ENCODE measurements at places on chromosomes 12 and 14. TPM values are rescaled to one million over a fixed set of nuclear protein-coding genes. Genes with fewer than 3 reads are reported as not detected.

GPHB5 gene
- not detected for total RNA-seq

GRCh38 chr12:96239711-96240635 lies 45.8 kb downstream of the ELK3 start:
- no peaks in the 10 kb centered on the region for H3K27me3 ChIP-seq
- no peak for DNase-seq
- no peaks in the 10 kb centered on the region for H3K36me3 ChIP-seq
- peaks cover 8% of the 10 kb centered on the region for H3K4me1 ChIP-seq

DNA sequence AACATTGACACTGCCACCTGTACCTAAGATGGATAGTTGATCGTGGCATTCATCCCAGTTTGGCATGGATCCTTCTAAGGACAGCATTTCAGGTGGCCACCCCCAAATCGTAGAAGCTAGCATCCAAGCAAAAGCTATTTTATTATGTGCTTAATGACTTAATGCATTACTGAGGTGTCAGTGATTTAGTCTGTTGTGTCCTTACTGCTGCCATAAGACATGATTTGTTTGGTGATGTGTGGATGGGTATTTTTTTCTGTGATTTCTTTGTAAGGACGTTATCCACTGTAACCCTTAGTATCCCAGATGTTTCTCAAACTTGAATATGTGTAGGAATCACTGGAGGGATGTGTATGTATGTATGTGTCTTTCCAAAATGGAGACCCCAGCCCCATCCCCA lies 81.2 kb upstream of the EVL start:
- peaks cover 18% of the 10 kb centered on the region for H3K4me1 ChIP-seq
- H3K36me3 ChIP-seq: peaks cover 8% of the 10 kb centered on the region
- H3K27ac ChIP-seq: no peak overlapping the region
- H3K4me3 ChIP-seq: no peak overlapping the region
- DNase-seq: no peak

C1QL4 gene
- total RNA-seq: 0.63 TPM

DNA sequence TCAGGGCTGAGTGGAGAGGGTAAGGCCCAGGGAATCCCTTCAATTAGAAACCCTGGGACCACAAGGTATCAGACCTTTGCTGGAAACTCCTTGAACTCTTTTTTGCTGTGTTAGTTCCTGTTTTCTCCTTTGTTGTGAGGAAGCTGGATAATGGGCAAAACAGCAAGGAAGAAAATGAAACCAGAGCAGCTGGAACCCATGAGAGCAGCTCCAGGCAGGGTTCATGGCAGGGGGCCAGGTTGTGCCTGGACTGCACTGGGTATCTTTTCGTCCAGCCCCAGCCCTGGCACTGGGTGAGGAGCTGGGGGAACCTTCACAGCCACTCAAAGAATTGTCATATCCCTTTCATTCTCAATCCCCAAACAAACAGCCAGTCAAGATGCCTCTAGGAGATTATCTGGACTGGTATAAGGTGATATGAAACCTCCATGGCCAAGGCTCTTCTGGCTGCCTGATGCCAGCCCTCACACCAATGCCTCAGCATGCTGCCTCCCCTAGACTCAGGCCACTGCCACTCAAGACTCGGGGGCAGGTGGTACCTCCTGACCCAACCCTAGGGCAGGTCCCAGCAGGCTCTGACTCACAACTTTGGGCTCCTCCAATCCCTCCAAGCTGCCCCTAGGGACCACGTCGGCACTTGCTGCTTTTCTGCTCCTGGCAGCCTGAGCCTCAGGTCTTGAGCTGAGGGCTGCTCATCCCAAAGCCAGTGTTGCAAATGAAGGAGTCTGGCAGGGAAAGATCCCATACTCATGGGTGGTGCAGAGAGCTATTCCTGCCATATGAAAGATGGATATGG lies 16.5 kb downstream of the FAM186B start:
- peaks cover 5% of the 10 kb centered on the region for H3K4me1 ChIP-seq
- no peak overlapping the region for H3K4me3 ChIP-seq
- peaks cover 1% of the 10 kb centered on the region for H3K36me3 ChIP-seq
- no peaks in the 10 kb centered on the region for H3K27me3 ChIP-seq
- no peak overlapping the region for H3K27ac ChIP-seq

DNA sequence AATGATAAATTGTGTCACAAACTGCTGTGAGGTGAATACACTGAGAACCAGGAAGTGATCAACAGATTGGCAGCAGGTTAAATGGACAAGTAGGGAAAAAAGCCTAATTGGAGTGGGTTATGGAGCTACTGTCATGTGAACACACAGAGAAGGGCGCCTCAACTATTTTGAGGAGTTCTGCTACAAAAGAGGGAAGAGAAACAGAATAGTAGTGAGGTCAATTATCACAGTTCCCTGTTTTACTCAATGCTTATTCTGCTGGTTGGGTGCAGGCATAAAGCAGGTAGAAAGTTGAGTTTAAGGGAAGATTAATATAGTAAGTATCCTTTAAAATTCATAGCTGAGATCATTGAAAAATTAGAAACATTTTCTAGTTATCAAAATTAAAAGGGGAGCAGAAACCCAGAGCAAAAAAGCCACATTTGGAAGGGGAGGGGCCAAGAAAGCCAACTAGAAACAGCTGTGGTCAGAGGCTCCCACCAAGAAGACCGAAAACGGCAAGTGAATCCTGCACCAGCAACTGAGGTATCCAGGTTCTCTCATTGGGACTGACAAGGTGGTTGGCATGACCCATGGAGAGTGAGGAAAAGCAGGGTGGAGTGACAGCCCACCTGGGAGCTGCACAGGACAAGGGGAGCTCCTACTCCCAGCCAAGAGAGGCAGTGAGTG lies 105.7 kb downstream of the ZC3H14 start:
- H3K4me1 ChIP-seq: no peaks in the 10 kb centered on the region
- H3K4me3 ChIP-seq: no peak overlapping the region
- peaks cover 3% of the 10 kb centered on the region for H3K36me3 ChIP-seq
- no peak overlapping the region for H3K27ac ChIP-seq
- no peak for DNase-seq
- no peaks in the 10 kb centered on the region for H3K27me3 ChIP-seq

DNA sequence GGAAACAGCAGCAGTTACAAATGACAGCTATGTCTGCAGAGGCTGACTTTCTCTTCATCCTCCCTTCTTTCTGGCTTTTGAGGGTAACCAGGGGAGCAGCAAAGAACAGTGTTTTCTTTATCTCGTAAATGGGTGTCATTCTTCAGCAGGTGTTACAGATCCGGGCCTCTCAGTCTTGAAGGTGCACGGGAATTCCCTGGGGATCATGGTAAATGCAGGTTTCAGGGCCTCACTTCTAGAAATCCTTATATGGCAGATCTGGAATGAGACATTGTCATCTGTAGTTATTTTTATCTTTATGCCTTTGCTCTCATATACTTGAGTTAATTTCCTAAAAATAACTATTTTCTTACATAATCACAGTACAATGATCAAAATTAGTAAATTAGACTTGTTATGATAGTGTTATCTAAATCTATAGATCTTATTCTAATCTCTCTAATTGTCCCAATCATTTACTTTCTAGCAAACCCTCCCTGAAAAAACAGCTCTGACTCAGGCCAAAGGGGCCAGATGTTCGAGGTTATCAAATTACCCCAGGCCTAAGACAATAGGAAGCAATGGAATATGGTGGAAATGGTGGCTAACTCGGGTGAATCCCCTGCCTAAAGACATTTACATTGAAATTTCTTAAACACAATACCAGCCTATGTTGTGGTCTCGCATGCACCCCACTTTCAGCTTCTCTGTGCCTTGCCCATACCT lies 145.0 kb downstream of the CAND1 start:
- H3K4me3 ChIP-seq: no peak overlapping the region
- no peaks in the 10 kb centered on the region for H3K36me3 ChIP-seq
- no peak for DNase-seq
- H3K4me1 ChIP-seq: peaks cover 16% of the 10 kb centered on the region
- H3K27me3 ChIP-seq: no peaks in the 10 kb centered on the region
- H3K27ac ChIP-seq: no peak overlapping the region

- peaks cover 7% of the 10 kb centered on the region for H3K36me3 ChIP-seq
- H3K27ac ChIP-seq: no peak overlapping the region
- H3K4me3 ChIP-seq: no peak overlapping the region
- no peak for DNase-seq
Observed at GRCh38 chr12:105916760-105917039, 222.1 kb downstream of the NUAK1 start.

DNA sequence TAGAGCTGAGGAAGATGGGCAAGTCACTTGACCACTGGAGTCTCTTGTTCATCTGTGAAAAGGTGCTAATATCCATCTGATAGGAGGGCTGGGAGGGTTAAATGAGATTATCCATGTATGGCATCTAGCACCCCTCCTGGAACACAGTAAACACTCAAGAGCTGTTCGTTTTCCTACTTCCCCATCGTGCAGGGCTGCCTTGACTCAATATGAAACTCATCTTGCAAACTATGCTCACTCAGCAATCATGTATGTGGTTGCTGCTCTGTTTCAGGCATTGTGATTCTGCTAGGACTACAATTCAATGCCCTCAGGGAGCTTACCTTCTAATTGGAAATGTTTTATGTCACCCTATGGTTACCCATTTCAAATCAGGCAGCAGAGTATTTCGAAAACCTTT lies 395.6 kb downstream of the BCAT1 start:
- no peak for DNase-seq
- H3K27me3 ChIP-seq: no peaks in the 10 kb centered on the region
- peaks cover 48% of the 10 kb centered on the region for H3K4me1 ChIP-seq
- H3K4me3 ChIP-seq: no peak overlapping the region

DNA sequence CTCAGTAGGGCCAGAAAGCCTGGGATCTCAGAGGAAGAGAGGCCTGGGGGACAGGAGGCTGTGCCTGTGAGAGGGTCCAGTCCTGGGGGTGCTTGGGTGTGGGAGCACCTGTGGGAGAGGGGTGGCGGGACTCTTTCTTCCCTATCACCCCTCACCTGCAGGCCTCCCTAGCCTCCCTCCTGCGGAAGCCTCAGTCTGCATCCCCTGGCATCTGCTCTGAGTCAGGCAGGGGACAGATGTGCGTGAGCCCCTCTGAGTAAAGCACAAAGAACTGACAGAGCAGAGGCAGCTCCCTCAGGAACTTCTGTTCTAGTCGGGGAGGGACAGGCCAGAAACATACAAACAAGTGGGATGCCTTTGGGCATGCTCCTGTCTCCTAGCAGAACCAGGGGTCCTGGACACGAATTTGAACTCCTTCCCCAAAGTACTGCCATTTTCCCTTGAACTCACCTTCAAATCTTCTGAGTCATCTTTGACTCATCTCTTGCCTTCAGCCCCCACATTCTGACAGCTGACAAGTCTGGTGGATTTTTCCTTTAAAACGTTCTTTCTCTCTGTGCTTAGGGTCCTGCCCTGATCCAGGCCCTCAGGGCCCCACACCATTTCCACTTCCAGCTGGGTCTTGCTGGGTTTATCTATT lies 8.5 kb upstream of the HSP90AA1 start:
- peak overlapping the region; percentile 70 for H3K27ac ChIP-seq
- no peaks in the 10 kb centered on the region for H3K27me3 ChIP-seq
- H3K4me1 ChIP-seq: peaks cover 12% of the 10 kb centered on the region
- no peaks in the 10 kb centered on the region for H3K36me3 ChIP-seq

- no peak overlapping the region for H3K27ac ChIP-seq
- H3K4me3 ChIP-seq: no peak overlapping the region
- no peaks in the 10 kb centered on the region for H3K27me3 ChIP-seq
- peaks cover 56% of the 10 kb centered on the region for H3K4me1 ChIP-seq
- H3K36me3 ChIP-seq: no peaks in the 10 kb centered on the region
- DNase-seq: no peak
Observed at GRCh38 chr12:64670019-64670418, 59.7 kb downstream of the RASSF3 start.

DNA sequence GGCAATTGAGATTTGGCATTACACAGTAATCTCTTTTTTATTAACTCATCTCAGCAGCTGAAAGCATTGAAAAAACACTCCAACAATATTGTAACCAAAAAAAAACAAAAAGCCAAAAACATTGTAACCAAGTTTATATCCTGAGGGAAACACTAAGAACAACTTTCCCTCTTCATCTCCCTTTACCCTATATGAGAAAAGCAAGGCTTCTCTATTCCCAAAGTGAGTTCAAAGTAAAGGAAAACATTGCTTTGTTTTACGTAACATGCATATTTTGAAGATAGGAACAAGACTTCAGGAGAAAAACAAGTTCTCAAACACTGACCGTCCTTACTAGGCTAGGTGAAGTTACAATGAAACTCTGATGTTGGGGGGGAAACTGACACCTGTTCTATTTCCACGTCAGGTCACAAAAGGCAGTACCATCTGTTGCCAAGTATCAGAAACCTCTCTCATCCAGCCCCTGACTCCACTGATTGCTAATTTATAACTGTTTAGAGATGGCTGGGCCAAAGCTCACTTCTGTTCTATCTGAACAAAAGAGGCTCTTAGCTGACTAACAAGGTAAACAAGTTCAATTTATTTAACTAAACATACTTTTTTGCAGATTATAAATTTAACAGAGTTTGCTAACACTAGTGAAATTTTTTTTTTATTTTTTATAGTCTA lies 67.9 kb upstream of the PLXNC1 start:
- no peak for DNase-seq
- H3K4me1 ChIP-seq: peaks cover 4% of the 10 kb centered on the region
- H3K36me3 ChIP-seq: peaks cover 2% of the 10 kb centered on the region
- H3K27ac ChIP-seq: no peak overlapping the region
- H3K27me3 ChIP-seq: no peaks in the 10 kb centered on the region

LGMN gene
- total RNA-seq: 37.0 TPM

All from neural crest cell (in vitro differentiated cells).